T-helper 17 cell (primary cell): ENCODE measurements at places on chromosomes 2 and 18. TPM values are rescaled to one million over a fixed set of nuclear protein-coding genes. Genes with fewer than 3 reads are reported as not detected.

DNA sequence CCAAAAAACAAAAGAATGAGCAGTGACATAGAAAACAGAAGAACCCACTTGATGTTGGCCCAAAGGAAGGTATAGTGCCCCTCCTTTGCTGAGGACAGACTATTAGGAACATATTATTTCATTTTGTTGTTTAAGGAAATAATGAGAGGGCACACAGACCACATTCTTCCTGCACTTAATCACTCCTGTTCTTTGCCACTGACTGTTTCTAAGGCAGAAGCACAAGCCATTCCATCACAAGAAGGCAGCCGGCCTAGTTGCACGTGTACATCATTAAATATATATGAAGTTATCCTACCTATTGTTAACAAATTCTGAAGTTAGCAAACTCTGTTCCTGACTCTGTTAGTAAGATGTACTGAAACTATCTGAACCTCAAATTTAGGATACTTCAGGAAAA lies 110.0 kb downstream of the LNPK start:
- no peak for DNase-seq

GRCh38 chr2:105248316-105249070 lies 7.0 kb downstream of the GPR45 start:
- DNase-seq = no peak

GRCh38 chr2:190036071-190036470 lies 26.5 kb downstream of the MSTN start:
- DNase-seq = no peak

DNA sequence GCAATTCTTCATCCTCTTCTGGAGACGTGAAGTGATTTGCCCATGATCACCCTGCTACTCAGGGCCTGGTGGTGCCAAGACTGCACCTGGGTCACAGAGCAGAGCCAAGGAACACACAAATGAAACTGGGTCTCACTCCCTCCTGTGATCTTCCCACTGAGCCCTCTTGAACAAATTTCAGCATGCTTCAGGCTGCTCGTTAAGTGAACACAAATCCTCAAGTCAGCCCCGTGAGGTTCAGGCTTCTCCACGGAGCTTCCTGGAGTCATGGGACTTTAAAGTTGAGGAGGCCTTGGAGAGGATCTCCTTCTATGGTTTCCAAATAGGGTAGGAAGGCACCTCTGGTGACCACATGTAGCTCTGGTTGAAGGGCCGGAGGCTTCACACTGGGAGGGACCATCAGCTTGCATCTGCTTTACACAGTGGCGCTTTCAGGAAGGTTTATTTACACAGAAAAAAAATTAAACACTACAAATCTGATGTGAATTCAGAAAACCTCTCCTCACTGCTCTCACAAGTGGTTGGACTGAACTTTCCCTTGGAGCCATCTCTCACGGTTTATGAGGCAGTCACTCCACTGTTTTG lies 255.4 kb downstream of the LOXHD1 start:
- DNase-seq = no peak

CCDC88A gene
- 10.8 TPM for total RNA-seq

TTN gene
- total RNA-seq = 16.1 TPM

FIGN gene
- total RNA-seq = not detected

LCT gene
- total RNA-seq = 0.07 TPM
